ENCODE measurements at places on chromosomes 11 and 22. TPM values are rescaled to one million over a fixed set of nuclear protein-coding genes. Genes with fewer than 3 reads are reported as not detected.

ME3 gene
- 4.8 TPM for total RNA-seq

FAM180B gene
- total RNA-seq: not detected

AIFM3 gene
- total RNA-seq: not detected

NPAS4 gene
- total RNA-seq: 0.16 TPM

GNG3 gene
- not detected for total RNA-seq

CREB3L1 gene
- not detected for total RNA-seq

PKNOX2 gene
- not detected for total RNA-seq

SLC22A8 gene
- not detected for total RNA-seq

FBXO3 gene
- 10.1 TPM for total RNA-seq

SLC6A5 gene
- not detected for total RNA-seq

LDHA gene
- 2,412 TPM for total RNA-seq

TPBGL gene
- total RNA-seq: 0.20 TPM

POU2AF2 gene
- total RNA-seq: not detected

PRDM10 gene
- total RNA-seq: 10.7 TPM

FOLH1 gene
- not detected for total RNA-seq

MEI1 gene
- 23.4 TPM for total RNA-seq

RIMBP3B gene
- total RNA-seq: 0.19 TPM

CENPM gene
- 76.5 TPM for total RNA-seq

GLYATL2 gene
- not detected for total RNA-seq

CELSR1 gene
- total RNA-seq: 0.04 TPM

MYH9 gene
- total RNA-seq: 551 TPM

OR10D3 gene
- not detected for total RNA-seq

SESN3 gene
- 16.4 TPM for total RNA-seq

RAB3IL1 gene
- total RNA-seq: not detected

CD248 gene
- 11.9 TPM for total RNA-seq

KCNJ4 gene
- total RNA-seq: not detected

DNA sequence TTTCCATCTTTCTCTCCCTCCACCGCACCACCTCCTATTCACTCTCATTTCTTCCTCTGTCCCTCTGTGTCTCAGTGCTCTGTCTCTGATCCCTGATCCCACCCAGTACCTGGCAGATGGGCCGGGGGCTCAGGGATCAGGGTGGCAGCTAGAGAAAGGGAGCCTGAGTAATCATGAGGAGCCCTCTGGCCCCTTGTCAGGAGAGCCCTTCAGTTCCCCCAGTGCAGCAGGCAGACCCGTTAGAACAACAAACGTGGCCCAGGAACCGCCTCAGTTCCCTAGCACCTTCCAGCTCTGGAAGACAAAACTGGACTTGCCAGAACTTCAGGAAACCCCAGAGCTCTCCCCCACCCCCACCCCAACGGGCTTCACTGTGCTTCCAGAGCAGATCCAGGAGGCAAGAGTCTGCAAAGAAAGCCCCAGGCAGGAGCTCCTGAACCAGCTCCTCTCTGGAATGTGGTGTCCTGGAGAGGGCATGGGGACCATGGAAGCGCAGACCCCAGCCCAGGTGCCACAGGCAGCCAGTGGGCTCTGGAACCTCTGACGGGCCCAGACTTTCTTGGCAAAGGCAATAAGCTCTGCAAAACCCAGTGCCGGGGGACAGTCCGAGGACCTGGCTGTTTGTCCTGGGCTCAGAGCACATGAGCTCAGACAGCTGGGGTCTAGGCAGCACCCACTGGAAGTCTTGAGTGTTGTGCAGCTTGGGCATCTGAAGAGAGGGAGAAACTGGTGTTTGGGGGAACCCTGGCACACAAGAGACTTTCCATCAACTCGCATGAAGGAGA lies 43.2 kb downstream of the LMO1 start:
- no peak for DNase-seq

GRCh38 chr11:134226806-134227325 lies 2.4 kb downstream of the VPS26B start:
- DNase-seq: no peak

- DNase-seq: peak; percentile 51
Measured at GRCh38 chr11:72471005-72471898, 36.9 kb upstream of the CLPB start.

DNA sequence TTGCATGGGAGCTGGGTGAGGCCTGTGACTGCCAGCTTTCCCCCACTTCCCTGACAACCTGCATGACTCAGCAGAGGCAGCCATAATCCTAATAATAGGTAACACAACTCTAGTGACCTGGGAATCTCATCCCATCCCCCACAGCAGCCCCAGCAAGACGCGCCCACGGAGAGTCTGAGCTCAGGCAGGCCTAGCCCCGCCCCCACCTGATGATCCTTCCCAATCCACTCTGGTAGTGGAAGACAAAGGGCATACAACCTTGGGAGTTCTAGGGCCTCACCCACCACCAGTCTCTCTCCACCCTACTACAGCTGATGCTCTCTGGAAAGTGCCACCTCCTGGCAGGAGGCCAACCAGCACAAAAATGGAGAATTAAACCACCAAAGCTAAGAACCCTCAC lies 60.3 kb downstream of the CWF19L2 start:
- no peak for DNase-seq

DNA sequence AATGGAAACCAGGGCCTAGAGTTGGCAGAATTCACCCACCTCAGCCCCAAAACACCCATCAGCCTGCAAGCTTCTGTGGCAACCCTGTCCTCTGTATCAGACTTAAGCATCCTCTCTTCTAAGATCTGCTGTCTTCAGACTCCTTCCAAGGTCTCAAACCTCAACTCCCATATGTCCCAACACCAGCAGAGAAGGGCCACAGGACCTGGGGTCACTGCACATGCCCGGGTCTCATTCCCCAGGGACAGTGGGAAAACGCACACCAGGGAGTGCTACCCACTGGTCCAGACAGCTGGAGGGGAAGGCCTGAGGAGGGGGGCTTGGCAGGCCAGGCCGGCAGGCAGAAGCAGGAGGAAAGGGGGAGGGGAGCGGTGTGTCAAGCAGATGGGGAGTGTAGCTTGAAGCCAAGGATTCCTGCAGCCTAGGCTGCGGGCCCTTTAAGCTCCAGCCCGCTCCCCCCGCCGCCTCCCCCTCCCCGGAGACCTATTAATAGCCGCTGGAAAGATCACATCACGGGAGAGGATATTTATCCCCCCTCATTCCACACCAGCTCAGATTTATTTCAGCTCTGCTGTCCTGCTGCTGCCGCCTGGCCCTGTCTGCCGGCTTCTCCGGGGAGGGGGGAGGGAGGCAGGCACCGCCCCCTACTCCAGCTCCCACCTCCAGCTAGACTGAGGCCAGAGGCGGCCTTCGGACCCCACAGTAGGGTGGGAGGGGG lies 16.7 kb downstream of the BCL9L start:
- no peak for DNase-seq

DNA sequence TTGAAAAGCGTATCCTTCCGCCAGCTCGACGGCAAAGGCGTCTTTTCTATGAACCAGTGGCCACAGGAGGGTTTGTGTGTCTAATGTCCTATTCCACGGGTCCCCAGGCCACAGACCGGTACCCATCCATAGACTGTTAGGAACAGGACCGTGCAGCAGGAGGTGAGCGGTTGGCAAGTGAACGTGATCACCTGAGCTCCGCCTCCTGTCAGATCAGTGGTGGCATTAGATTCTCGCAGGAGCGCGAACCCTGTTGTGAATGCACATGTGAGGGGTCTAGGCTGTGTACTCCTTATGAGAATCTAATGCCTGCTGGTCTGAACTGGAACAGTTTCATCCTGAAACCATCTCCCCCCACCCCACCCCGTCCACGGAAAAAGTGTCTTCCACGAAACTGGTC lies 62.7 kb upstream of the KCNQ1OT1 start:
- DNase-seq: no peak

- DNase-seq: no peak
Measured at GRCh38 chr22:41912338-41913039, 2.4 kb downstream of the SHISA8 start.

GRCh38 chr22:35148381-35148780 lies 82.4 kb downstream of the ISX start:
- DNase-seq: no peak

- DNase-seq: no peak
Measured at GRCh38 chr11:12811861-12812260, 137.6 kb downstream of the TEAD1 start.

DNA sequence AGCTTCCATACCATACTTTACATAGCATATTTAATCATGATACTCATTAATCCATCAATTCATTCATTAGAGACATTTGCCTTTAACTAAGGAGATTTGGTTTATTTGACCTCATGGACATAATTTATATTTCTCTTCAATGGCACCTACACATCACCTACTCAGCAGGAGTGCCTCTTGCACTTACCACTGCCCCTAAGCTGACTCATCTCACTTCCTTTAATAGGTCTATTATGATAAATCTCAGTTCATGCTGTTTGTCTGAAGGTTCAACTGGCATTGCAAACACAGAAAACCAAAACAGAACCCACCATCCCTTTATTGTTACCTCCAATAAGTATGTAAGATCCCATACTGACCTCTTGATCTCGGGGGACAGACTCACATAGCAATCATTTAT lies 186.7 kb downstream of the LUZP2 start:
- DNase-seq: no peak

DNA sequence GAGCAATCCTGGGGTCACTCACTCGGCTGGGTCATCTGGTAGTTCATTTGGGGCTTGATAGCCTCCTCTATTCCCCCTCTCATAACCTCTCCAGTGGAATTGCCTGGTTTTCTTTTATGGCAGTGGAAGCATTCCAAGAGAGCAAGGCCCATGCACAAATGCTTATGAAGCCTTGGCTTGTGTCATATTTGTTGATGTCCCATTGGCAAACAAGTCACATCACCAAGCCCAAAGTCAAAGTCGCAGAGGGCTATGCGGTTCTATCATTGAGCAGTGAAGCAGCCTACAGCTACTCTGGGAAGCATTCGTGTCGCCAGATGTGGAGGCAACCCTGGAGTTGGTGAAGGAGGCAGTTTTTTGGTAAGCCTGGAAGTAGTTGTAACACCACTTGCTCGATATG lies 12.3 kb downstream of the KCTD14 start:
- DNase-seq: no peak

DNA sequence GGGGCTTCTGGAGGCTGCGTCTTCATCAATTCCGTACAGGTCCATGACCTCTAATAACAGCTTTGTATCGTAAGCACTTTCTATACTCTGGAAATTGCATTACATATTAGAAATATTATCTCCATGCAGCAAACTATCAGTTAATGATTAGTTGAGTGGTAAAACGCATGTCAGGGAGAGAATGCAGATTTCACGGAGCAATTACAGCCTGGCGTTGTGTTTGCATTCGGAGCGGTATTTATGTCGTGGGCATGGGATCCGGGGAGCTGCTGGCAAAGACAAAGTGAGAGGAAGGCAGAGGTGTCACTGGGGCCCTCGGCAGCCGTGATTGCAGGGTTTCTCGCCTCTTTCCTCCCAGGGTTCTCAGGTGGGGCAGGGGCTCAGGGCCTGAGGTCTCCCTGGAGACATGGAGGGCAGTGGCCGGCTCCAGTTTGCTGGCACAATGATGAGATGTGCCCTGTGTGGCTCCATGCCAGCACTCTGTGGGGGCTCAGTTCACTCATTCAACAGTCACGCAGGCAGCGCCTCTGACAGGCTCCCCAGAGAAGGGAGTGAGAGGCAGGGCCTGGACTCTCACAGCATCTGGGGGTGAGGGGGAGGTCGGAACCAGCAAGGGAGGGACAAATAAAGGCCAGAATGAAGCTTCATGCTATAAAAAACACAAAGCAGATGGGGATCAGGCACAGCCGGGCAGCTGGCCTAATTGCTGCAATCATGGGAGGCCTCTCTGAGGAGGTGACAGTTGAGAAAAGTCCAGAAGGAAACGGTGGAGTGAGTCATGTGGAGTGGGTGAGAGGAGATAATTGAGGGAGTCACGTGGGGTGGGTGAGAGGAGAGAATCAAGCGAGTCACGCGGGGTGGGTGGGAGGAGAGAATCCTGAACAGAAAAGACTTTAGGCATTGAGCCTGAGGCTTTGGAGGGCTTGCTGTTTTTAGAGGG lies 1002.7 kb downstream of the BRD1 start:
- no peak for DNase-seq

- no peak for DNase-seq
Measured at GRCh38 chr11:94576306-94576705, 9.1 kb downstream of the PIWIL4 start.

GRCh38 chr22:43118024-43118849 lies 7.7 kb downstream of the BIK start:
- DNase-seq: no peak

DNA sequence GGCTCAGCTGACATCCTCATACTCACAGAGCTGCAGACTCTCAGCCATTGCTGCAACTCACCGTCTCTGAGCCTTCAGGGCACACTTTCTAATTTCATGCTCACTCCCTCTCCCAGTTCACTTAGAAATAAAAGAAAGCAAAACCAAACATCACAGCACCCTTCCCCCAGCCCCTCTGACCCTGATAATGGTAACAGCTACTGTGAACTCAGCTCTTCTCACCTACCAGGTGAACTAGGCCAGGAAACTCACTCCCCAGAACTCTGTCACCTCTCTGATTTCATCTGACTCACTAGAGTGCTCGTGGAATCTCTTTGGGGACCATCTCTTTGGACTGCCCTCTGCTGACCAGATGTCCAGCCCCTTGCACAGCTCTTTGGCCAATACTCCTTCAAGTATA lies 14.5 kb upstream of the PARVA start:
- DNase-seq: no peak

DNA sequence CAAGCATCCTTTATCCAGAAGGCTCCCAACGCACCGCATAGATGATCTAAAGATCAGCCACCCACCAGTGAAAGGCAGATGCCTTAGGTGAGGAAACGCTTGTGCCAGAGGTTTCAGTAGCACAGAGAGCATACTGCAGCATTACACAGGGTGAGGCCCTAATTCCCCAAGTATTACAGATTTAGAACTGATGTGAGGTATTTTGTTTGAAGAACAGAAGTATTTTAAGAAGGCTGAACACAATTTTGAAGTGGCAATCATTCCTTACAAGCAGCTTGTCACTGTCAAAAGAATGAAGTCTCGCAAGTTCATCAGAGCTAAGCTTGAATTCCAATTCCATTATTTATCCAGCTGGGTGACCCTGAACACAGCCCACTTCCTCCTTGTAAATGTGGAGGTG lies 70.0 kb upstream of the FAT3 start:
- no peak for DNase-seq

- DNase-seq: no peak
Measured at GRCh38 chr11:118341815-118342489, 553 bp downstream of the CD3D start.

GRCh38 chr11:64789331-64790204 lies 11.2 kb upstream of the SF1 start:
- DNase-seq: no peak

- no peak for DNase-seq
Measured at GRCh38 chr11:134764966-134765365, 352.9 kb upstream of the B3GAT1 start.

DNA sequence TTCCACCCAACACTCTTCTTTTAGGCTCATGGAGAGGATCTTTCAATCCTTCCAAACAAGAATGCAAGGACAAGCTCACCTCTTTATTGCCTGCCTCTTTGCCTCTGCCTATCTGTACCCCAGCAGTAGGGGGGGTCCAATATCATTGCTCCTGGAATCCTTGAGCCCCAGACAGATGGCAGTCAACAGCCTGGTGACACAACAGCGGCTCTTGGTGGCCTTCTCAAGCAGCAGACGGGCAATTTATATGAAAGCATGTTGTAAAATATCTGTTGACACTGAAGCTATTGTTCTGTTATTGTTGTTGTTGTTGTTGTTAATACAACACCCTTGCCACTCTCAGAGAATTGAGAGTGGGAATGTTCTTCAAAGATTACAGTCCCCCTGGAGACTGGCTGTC lies 480.0 kb upstream of the CADM1 start:
- no peak for DNase-seq

Measured in activated naive CD8-positive, alpha-beta T cell treated with anti-CD3 and anti-CD28 coated beads for 36 hours (primary cell).